ENCODE measurements at places on chromosomes 6 and 20.
A peak's percentile ranks its signal among the peaks of the same experiment; 100 is the strongest.

DNA sequence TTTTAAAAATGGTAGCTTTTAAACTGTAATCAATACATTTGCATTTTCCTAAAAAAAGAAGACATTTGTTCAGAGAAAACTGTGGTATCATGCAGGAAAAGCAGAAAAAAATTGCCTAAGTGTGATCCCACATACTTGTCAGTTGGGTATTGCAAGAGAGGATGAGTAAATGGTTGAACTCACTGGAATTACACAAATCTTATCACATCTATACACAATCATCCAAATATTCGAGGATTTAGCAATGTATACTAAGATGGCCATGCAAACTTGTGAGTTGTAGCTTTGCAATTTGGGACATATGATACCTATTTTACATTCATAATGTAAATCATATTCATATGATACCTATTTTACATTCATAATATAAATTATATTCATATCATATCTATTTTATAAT is 58.2 kb upstream of the GJE1 start:
- no peak for DNase-seq

DNA sequence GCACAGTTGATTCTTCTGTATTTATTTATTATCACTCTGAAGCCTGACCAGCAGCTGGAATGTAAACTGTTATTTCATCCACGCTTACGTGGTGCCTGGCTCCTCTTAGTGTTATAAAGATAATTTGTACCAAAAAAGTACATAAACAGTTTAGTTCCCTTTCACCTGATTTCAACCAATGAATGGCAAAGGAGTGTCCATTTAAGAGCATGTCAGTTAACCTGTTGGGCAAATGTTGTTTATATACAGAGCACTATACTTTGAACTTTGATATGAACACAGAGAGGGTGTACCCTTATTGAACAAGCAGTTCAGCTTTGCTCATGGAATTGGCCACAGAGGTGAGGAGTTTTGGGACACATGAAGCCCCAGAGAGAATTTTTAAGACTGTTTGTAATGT is 7.2 kb upstream of the CTCFL start:
- no peak for DNase-seq

GRCh38 chr6:107511511-107511993 is 21.6 kb downstream of the SOBP start:
- DNase-seq: no peak

- peak; percentile 29 for DNase-seq
Measured at GRCh38 chr6:52995913-52996645, 995 bp upstream of the GSTA4 start.

- no peak for DNase-seq
Measured at GRCh38 chr6:105681061-105681460, 278.2 kb upstream of the PREP start.

- DNase-seq: no peak
Measured at GRCh38 chr20:9054176-9054575, 14.7 kb upstream of the PLCB4 start.

All from endothelial cell (in vitro differentiated cells).